ENCODE measurements at places on chromosomes 1 and 21.
A peak's percentile ranks its signal among the peaks of the same experiment; 100 is the strongest.

GRCh38 chr1:12014141-12014991, 4.9 kb upstream of the MIIP start:
- DNase-seq: no peak

DNA sequence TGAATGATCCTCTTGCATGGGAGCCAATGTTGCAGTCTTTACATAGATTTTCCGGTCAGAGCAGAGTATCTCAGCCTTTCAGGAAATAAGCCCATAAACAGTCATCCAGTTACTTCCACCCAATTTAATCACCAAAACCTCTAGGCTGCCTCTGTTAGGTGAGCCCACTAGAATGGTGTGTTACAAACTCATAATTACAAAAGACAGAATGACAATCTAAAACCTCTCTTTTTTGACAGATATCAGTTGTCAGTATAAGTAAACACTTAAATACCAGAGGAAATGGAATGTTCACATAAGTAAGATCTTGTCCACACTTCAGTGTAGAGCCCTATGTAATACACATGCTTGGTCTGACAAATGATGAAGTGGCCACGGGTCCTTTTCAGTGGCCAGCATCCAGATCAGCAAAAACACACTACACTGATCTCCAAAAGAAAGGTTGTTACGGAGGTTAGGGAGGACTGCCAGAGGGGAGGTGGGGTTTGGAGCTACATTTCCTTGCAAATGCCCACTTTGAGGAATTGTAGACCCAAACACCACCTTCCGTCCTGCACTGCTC, 71.3 kb upstream of the FBXO28 start:
- DNase-seq: no peak

GRCh38 chr1:32332290-32333079, 3.5 kb downstream of the MARCKSL1 start:
- DNase-seq: no peak

DNA sequence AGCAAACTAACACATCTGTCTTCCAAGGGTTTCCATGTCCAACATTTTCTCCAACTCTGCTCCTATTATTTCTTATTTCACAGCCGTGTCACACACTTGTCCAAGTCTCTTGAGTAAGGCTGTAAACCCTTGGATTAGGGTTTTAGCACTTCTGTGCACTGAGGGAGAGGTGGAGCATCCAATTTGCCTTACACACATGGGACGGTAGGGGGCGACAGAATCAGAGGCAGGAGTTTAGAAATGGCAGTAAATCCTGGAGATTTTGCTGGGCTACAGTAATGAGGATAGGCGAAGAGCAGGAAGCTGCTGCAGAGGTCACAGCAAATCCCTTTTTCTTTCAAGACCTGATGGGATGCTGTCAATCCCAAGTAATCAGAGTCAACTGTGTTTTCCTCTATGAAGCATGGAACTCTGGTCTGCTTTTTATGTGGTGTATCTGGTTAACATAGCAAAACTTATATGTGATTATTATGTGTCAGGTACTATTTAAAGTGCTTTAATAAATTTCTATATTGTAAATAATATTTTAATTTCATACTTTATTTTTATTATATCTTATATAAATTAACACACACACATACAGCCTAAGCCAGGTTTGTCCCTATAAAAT, 15.4 kb upstream of the LCE5A start:
- no peak for DNase-seq

GRCh38 chr1:173506437-173506836, 29.3 kb downstream of the PRDX6 start:
- DNase-seq: no peak

DNA sequence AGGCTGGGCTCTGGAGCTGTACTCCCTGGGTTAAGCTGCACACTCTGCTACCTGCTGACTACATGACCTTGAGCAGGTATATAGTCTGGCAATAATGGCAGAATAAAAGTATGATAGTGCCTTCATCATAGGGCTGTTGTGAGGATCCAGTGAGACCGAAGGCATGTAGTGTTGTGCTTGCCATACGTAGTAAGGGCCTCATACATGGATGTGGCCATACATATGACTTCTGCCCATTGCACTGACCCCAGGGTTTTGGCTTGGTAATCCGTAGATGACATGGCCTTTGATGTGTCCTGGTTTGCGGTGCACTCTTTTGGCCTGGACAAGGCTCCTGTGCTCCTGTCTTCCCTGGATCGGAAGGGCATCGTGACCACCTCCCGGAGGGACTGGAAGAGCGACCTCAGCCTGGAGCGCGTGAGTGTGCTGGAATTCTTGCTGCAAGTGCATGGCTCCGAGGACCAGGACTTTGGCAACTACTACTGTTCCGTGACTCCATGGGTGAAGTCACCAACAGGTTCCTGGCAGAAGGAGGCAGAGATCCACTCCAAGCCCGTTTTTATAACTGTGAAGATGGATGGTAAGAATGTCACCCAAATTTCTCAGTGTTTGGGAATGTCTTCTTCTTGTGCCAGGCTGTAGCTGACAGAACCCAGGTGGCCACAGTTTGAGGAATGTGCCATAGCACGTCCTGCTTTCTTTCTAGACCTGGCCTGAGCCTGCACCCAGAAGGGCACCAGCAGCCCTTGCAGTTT, 17.0 kb upstream of the CD101 start:
- DNase-seq: no peak

GRCh38 chr1:31548907-31549808, 27.2 kb upstream of the TINAGL1 start:
- peak; percentile 88 for DNase-seq
